ENCODE measurements at places on chromosomes 2 and 18.

- no peak for DNase-seq
Observed at GRCh38 chr18:74899554-74899953, 301.9 kb downstream of the ZNF407 start.

- no peak for DNase-seq
Observed at GRCh38 chr2:233051241-233052149, 8.6 kb upstream of the INPP5D start.

- no peak for DNase-seq
Observed at GRCh38 chr18:65988386-65988785, 237.6 kb downstream of the CDH7 start.

- DNase-seq: no peak
Observed at GRCh38 chr2:173552531-173552930, 197.9 kb downstream of the CDCA7 start.

- DNase-seq: no peak
Observed at GRCh38 chr2:19251554-19251953, 106.9 kb downstream of the OSR1 start.

DNA sequence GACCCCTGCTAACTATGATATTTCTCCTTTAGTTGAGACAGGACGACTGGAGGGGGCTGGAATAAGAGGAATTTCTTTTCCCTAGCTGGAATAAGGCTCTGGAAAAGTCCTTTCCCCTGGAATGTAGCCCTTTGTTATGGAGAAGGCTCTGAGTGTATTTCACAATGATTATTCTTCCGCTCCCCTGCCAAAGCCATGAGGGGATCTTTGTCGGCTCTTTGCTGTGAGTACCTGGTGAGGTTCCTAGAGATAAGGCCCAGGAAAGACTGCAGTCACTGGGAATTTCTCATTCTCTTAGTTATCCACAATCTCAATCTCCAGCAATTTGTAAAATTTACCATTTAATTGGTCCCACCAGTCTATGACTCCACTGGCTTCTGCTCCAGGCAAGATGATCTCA is 340.2 kb upstream of the HNRNPA3 start:
- DNase-seq: no peak

DNA sequence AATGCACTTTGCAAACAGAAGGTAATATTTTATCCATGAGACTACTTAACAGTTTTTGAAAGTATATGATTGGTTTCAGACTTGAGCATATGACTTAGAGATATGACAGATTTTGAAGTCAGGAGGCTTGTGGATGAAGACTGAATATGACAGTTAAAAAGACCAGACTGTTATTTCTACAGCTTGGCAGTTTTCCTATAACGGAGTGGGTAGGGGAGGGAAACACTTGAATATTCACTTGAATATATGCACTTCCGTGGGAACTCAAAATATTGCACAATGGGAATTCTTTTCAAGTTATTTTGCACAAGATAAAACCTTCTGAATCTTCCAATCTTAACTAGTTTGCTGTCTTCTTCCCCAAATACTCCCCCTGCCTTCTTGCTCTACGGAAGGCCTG is 64.6 kb upstream of the ACKR3 start:
- no peak for DNase-seq

GRCh38 chr2:119852214-119852613 is 92.5 kb downstream of the PTPN4 start:
- DNase-seq: no peak

DNA sequence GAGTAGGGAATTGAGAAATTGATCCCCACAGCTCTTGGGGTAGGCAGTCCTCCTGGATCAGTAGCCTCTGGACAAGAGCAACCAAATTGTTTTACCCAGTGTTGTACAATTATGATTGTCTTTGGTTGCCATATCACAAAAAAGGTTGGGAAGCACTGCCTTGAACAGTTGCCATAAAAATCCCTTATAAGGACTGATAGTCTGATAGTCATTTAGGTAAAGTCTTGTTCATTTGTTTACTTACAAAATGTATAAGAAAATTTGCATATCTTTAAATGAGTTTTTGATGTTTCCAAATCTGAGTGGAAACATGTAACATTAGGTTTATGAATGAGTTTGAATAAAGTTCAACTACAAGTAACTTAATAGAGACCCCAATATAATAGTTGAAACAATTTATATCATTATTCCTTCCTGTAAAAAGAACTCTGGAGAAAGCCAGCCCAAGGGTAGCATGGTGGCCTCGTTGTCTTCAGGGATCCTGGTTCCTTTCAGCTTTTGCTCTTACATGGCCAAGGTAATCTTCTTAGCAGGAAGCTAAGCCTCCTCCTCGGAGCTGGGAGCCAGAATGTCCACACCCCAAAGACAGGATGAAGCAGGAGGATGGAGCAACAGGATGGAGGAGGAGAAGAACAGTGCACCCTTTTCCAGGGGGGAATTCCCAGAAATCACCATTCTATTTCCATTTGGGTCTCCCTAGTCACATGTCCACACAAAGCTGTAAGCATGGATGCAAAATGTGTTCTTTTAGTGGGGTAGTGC is 35.7 kb upstream of the NEMP2 start:
- DNase-seq: no peak

- DNase-seq: no peak
Observed at GRCh38 chr2:218086478-218086877, 17.4 kb downstream of the RUFY4 start.

All from NCI-H187 (cell line).